ENCODE measurements at places on chromosomes 5 and 9. TPM values are rescaled to one million over a fixed set of nuclear protein-coding genes. Genes with fewer than 3 reads are reported as not detected.

The S100Z gene
- 0.20 TPM for polyA plus RNA-seq

The SLC46A2 gene
- polyA plus RNA-seq = 0.06 TPM

The SPINK6 gene
- not detected for polyA plus RNA-seq

- DNase-seq = no peak
Observed at GRCh38 chr9:121289026-121289771, 21.2 kb downstream of the GSN start.

The BTNL3 gene
- polyA plus RNA-seq = 0.20 TPM

GRCh38 chr5:149216496-149216895, 55.2 kb upstream of the AFAP1L1 start:
- DNase-seq = no peak

The SH3RF2 gene
- 5.9 TPM for polyA plus RNA-seq

- no peak for DNase-seq
Observed at GRCh38 chr5:142192286-142193113, 83.9 kb downstream of the NDFIP1 start.

- no peak for DNase-seq
Observed at GRCh38 chr9:6566409-6567139, 79.0 kb downstream of the GLDC start.

The KLF4 gene
- 8.4 TPM for polyA plus RNA-seq

The SLC6A18 gene
- 3.4 TPM for polyA plus RNA-seq

The PCDHGA2 gene
- polyA plus RNA-seq = 7.9 TPM

- no peak for DNase-seq
Observed at GRCh38 chr9:125632321-125633115, 74.5 kb downstream of the MAPKAP1 start.

The THBS4 gene
- 18.6 TPM for polyA plus RNA-seq

- DNase-seq = no peak
Observed at GRCh38 chr9:84070590-84070989, 90.0 kb downstream of the RMI1 start.

The ANKRD34B gene
- polyA plus RNA-seq = 0.30 TPM

DNA sequence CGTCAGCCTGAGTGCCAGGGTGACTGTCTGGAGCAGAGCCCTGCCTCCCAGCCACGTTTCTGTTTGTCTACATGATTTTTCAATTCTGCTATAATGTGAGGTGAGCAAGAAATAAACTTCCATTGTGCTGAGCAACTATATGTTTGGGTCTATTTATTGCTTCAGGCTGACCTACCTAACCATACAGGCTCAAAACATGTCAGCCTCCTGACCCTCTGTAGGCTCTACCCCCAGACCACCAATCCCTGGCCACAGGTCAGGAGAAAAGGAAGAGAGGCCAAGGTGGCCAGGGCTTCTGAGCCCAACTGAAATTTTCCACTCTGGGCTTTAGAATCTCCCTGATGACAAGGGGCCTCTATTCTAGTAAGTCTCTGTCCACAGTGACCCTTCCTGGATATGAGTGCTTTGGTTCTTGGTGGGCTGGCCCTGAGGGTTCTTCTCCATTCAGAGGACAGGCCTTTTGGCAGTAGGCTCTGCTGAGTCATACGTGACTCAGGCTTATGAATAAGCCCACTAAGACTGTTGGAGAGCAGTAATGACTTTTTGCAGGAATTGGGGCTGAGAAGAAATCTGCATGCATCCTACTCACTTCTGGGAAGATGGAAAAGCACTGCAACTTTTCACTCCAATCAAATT, 117.2 kb upstream of the TBCA start:
- no peak for DNase-seq

The AOPEP gene
- polyA plus RNA-seq = 60.7 TPM

The SLC34A1 gene
- polyA plus RNA-seq = 181 TPM

GRCh38 chr9:130331573-130331972, 66.0 kb downstream of the HMCN2 start:
- no peak for DNase-seq

The GZMA gene
- polyA plus RNA-seq = 0.50 TPM

The PIP5KL1 gene
- polyA plus RNA-seq = 1.5 TPM

GRCh38 chr9:127585161-127585819, 26.8 kb upstream of the STXBP1 start:
- no peak for DNase-seq

The STK32A gene
- 12.2 TPM for polyA plus RNA-seq

The BHMT2 gene
- 42.3 TPM for polyA plus RNA-seq

GRCh38 chr5:89211836-89212235, 328.9 kb upstream of the MEF2C start:
- no peak for DNase-seq

DNA sequence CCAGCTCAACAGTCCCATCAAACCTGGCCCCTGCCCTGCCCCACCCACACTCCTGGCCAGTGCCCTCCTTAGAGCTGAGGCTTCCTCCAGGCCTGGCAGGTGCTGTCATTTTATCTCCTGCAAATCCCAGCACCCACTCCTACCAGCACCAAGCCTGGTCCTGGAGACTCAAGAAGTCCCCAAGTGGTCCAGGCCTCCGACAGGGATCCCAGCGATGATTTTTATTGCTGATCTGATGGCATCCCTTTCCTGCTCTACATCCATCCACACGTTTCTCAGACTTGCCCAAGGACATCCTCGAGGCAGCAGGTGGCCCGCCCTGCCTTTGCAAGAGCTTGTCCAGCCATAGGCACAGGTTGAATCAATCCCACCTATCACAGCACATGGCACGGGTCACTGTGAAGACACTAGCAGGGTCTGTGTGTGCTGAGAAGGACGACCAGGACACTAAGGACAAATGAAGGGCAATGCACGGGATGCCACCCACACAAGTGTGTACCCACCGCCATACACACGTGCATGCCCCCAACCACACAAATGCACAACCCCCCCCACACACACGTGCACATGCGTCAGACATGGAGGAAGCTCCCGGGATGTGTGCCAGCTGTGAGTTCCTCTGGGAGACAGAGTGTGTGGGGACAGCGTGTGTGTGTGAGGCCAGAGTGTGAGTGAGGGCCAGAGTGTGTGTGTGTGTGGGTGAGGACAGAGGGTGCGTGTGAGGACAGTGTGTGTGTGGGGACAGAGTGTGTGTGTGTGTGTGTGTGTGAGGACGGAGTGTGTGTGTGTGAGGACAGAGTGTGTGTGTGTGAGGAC, 62.4 kb upstream of the UBAC1 start:
- DNase-seq = no peak

GRCh38 chr9:79707589-79707988, 135.8 kb downstream of the TLE4 start:
- DNase-seq = no peak

The ENC1 gene
- 74.5 TPM for polyA plus RNA-seq

DNA sequence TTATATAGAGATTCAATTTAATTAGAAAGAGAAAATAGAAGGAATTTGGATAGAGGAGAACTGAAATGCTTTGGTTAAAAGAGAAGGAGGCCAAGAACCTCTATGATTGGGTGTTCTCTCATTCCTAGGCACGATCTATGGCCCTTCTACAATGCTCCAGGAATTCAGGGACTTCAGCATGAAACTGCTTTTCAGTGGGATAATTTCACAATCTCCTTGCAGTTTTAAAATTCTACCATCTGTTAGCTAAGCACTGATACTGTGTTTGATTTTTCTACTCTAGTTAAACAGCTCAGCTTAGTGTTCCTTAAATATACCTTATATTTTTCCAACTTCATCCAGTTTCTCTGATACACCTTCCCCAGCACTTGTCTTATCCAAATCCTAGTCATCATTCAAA, 141.9 kb downstream of the SSBP2 start:
- no peak for DNase-seq

DNA sequence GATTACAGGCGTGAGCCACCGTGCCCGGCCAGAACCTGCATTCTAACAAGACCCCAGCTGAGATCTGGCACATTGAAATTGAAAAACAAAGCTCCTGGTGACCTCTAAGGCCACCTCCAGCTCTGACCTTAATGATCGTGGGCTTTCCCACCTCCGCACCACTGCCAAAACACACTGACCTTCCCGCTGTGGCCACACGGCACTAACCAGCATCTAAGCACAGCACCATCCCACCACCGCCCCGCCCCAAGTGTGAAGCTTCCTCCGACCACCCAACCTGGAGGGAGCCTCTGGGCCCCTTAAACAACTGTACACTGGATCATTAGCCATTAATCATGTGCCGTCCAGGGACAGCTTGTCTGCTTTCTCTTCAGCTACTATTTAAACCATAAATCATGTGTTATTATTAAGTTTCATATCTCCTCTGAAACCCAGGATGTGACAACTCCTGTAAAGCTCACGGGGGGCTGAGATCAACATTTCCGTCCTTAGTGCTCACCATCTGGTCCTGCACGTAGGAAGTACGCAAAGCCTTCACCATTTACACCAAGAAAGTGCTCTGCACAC, 80.6 kb downstream of the COL23A1 start:
- DNase-seq = no peak

GRCh38 chr9:88747768-88748167, 212.8 kb downstream of the NXNL2 start:
- DNase-seq = no peak

- DNase-seq = no peak
Observed at GRCh38 chr5:82584631-82585030, 306.5 kb upstream of the RPS23 start.

DNA sequence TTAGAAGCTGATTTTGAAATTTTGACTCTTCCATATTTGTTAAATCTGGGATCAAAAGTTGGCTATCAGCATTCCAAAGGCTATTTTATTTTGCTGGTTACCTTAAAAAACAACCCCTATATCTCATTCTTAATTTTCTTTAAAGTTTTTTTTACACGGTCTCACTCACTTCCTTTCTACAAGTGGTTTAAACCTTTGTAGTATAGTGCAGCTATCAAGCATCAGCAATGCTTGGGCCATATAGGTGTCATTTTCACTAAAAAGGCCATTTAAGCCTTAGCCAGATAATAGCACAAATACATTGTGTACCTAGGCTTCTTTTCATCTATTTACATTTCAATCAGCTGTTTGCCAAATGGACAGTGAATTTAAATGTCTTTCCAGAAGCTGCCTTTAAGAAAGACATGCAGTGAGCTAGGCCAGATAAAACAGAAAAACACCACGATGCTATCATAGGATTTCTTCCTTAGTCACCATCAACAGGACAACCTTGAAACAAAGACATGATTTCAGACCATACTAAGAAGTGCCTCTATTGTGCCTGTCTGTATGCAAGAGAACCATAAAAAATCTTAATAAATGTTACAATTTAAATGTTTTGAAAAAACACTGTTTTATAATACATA, 104.2 kb downstream of the RAPGEF6 start:
- no peak for DNase-seq

GRCh38 chr9:96245399-96245798, 56.6 kb downstream of the HSD17B3 start:
- DNase-seq = no peak

The SLC34A3 gene
- polyA plus RNA-seq = 11.6 TPM

The SLC24A2 gene
- polyA plus RNA-seq = 0.19 TPM

DNA sequence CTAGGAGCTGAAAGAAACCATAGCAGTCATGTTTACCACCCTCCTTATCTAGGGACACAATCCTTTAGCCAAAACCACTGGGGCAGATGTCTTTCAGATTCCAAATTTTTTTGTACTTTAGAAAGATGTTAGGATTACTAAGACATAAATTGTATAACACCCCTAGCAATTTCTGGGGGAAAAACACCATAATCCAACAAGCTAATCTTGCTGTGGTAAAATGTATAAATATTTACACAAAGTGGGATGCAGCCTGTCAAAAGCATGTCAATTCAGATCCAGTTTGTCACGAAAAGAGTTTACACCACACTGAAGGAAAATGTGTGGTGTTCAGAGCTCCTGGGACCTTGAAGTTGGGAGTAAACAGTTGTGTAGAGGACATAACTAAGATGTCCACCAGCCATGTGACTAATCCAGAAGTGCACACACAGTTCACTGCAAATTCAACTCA, 274.3 kb downstream of the ADAMTSL1 start:
- DNase-seq = no peak

DNA sequence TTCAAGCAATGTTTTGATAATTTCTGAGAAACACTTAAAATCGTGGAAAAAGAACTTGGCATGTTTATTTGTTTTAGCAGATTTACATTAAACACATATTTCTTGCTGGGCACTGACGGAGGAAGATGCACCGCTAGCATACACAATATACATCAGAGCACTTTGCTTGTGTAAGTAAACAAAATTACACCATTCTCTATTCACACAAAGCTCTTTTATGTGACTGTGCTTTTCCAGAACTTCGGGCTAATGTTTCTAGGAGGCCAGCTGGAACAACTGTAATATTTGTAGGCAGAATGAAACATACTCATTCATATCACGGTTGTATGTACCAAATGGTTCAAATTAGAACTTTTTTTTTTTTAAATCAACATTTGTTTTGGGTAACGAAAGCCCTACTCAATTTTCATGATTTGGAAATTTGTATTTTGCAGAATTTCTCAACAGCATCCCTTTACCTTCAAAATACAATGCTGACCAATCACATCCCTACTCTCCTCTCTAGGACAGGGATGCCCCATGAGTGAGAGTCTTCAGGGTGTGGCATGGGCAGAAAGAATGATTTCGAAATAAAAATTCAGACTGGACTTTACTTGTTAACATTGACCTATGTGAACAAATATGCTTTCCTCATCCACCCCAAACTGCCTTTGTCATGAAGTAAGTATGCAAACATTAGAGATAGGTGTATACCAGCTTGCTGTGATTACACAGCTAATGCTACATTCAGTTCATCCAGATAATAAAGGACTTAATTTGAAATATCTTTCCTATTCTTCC, 425.1 kb downstream of the BNC2 start:
- DNase-seq = no peak

- DNase-seq = no peak
Observed at GRCh38 chr5:54663866-54664265, 146.3 kb downstream of the SNX18 start.

DNA sequence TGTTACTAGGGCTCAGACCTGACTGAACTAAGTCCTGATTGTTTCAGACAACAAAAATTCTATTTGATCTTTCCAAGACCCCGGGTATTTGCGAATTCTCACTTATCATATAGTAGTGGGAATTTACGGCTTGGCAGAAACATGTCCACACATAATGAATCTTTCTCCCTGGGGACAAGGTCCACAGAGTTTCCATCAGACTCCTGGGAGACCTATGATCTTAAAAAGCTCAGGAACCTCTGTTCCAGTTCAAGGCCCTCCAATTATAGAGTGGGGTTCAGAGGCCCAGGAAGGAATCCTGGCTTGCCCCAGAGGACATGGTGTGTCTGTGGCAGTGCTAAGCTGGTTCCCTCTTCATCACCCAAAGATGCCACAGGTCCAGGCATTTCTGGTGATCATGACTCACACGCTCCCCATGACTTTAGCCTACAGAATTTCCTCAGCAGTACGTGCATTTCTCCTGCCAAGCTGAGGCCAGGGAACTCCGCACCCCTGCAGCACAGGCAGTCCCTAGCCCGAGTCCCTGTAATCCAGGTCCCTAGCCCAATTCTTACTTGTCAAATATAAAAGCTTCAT, 12.6 kb downstream of the RAPGEF1 start:
- no peak for DNase-seq

DNA sequence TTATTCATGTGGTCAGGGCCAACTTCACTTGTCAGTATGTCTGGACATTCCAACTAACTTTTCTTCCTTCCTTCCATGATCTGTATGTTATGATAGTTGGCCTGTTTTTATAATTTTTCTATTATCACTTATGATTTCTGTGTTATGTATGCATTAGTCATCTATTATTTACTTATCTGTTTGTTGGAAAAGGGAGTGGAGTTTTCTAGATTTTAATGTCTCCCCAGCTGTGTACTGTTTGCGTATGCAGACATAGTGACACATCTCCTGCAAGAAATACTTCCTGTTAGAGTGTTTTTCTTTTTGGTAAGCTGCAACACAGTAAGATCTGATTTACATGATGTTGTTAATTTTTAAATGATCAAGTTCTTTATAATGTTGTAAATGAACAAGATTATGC, 8.7 kb upstream of the INSYN2B start:
- DNase-seq = no peak

The CTNND2 gene
- polyA plus RNA-seq = 2.0 TPM

The DOCK2 gene
- 2.6 TPM for polyA plus RNA-seq

- peak; percentile 15 for DNase-seq
Observed at GRCh38 chr9:4375424-4376200, 75.7 kb upstream of the GLIS3 start.

Measured in renal cortex interstitium (tissue), 15 donors.